ENCODE measurements at places on chromosomes 4 and X. TPM values are rescaled to one million over a fixed set of nuclear protein-coding genes. Genes with fewer than 3 reads are reported as not detected.

DNA sequence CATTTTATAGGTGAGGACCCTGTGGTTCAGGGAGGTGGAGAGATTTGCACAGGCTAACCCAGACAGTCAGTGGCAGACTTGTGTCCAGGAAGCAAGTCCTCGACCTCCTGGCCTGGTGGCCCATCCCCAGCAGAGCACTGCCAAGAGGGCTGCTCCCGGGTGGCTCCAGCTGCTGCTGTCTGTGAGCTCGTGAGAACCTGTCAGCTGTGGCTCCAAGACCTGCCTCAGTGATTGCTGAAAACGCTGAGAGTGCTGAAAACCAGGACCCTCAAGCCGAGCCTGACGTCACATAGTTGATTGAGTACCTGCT lies 74.2 kb downstream of the RTL9 start:
- no peak for DNase-seq

SUPT20HL2 gene
- total RNA-seq = not detected

HSFX3 gene
- not detected for total RNA-seq

ADH1A gene
- total RNA-seq = 3.5 TPM

- no peak for DNase-seq
These were observed 10.2 kb downstream of the SOD3 start for GRCh38 chr4:24805566-24805965.

DIAPH2 gene
- total RNA-seq = 48.4 TPM

GRCh38 chr4:146470604-146471003 lies 51.1 kb downstream of the SLC10A7 start:
- DNase-seq = no peak

- no peak for DNase-seq
These were observed 78.7 kb downstream of the RBM47 start for GRCh38 chr4:40550948-40551462.

DNA sequence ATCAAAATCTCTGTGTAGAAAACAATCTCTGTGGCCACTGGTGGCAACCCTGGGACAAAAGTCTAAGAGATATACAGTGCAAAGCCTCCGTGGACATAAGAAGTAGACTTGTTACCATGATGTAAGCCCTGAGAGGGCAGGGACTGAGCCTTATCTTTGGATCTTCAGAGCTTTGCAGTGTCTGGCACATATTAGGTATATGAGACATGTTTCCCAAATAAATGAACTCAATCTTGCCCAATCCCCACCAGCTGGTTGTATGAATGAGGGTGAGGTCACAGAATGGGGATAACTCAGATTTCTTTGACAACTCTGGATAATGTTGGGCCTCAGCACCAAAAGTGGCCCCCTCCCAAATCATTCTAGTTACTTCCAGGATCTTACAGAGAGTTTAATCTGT lies 511.4 kb upstream of the DIPK2B start:
- DNase-seq = no peak

GRCh38 chrX:30027636-30028035 lies 187.7 kb upstream of the MAGEB2 start:
- no peak for DNase-seq

- no peak for DNase-seq
These were observed 1.8 kb downstream of the WDR44 start for GRCh38 chrX:118347736-118348135.

DNA sequence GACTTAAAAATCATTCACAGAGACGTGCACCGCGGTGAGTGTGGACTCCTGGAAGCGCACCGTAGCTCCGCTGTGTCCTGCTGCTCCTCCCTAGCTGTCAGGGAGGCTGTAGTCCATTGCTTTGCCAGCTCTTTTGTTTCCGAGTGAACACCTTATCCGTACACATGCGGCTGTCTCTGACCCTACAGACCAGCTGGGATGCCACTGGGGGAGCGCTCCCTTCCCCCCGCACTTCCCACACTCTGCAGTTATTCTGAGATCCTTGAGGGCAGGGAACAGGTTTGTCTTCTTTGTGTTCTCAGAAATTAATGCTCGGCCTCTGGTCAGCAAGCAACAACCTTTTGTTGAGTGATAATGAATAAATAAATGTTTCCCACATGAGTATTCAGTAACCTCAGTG lies 33.7 kb upstream of the MSANTD1 start:
- peak; percentile 10 for DNase-seq

SMARCA1 gene
- total RNA-seq = 51.1 TPM

- no peak for DNase-seq
These were observed 355.9 kb upstream of the PITX2 start for GRCh38 chr4:110978761-110979160.

GRCh38 chrX:41923978-41924683 lies 777 bp upstream of the CASK start:
- DNase-seq = no peak

DNA sequence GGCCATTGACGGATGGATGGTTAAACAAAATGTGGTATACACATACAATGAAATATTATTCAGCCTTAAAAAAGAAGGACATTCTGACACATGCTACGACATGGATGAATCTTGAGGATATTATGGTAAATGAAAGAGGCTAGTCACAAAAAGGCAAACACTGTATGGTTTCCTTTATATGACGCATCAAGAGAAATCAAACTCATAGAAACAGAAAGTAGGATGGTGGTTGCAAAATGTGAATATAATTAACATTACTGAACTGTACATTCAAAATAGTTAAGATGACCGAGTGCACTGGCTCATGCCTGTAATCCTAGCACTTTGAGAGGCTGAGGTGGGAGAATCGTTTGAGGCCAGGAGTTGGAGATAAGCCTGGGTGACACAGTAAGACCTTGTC lies 9.5 kb upstream of the CASK start:
- DNase-seq = no peak

GRCh38 chr4:124948976-124949597 lies 236.6 kb upstream of the ANKRD50 start:
- no peak for DNase-seq

DNA sequence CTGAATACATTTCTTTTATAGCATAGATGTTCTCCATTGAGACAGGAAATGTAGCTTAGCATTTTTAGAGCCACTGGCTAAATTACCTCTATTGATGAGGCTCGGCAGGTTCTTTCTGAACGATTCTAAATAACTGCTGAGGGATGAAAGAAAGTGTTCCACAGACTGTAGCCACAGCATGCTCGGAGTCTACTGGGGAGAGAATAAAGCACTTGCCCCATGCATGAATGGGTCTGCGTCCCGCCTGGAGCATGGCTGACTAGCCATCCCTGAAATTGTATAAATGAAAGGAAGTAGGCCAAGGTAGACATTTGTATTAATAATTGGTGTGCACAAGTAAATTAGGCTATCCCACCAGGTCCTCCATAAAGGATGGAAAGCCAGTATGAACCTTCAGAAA lies 269.8 kb downstream of the COL25A1 start:
- DNase-seq = no peak

DIPK2B gene
- 25.2 TPM for total RNA-seq

DNA sequence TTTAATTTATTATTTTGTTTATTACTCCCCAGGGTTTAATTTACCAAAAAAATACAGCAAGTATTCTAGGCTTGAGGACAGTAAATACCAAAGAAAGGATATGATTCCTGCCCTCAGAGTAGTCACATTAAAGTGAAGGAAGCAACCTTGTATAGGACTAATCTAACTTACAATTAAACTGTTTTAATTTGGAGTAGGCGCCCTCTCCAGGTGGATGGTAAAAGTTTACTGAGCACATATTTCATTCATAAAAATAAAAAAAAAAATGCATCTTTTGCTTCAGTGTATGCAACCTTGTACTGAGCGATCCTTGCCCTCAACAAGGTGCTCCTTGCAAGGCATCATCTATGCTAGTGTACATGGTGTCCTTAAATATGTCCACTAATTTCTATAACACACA lies 72.0 kb upstream of the MAGEB16 start:
- DNase-seq = no peak

- DNase-seq = no peak
These were observed 339.8 kb downstream of the BCOR start for GRCh38 chrX:39757971-39758370.

GRCh38 chr4:123390846-123391456 lies 5.6 kb upstream of the SPRY1 start:
- DNase-seq = no peak

- no peak for DNase-seq
These were observed 5.2 kb downstream of the EGFL6 start for GRCh38 chrX:13574600-13574999.

- no peak for DNase-seq
These were observed 392.3 kb downstream of the CENPC start for GRCh38 chr4:67152976-67153375.

TTC29 gene
- not detected for total RNA-seq

- peak; percentile 58 for DNase-seq
These were observed 121.6 kb upstream of the FAT1 start for GRCh38 chr4:186845137-186845842.

TLR6 gene
- 12.8 TPM for total RNA-seq

Measured in aorta (tissue), 5 donors.